ENCODE measurements at places on chromosomes 6 and 20.

- DNase-seq: no peak
- H3K27ac ChIP-seq: peak overlapping the region; percentile 87
- peaks cover 39% of the 10 kb centered on the region for H3K4me1 ChIP-seq
- peaks cover 5% of the 10 kb centered on the region for H3K36me3 ChIP-seq
These were observed 620 bp upstream of the DEK start for GRCh38 chr6:18264923-18265377.

DNA sequence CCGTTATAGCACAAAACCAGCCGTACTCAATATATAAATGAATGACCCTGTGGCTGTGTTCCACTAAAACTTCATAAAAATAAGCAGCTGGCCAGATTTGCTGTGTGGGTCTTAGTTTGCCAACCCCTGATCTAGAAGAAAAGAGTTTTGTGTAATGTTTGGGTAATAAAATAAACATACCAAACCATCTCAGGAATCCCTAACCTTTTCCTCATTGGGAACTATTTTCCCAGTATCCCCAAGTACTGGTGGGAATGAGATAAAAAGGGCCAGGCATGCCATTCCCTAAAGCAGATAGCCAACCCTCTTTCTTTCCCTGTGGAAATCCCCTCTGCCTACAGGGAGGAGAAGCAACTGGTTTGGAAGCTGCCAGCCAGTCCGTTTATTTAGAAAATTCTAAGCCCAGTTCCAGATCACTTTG, 169.1 kb upstream of the AKAP12 start:
- H3K27me3 ChIP-seq: no peaks in the 10 kb centered on the region
- H3K27ac ChIP-seq: no peak overlapping the region
- no peak for DNase-seq

DNA sequence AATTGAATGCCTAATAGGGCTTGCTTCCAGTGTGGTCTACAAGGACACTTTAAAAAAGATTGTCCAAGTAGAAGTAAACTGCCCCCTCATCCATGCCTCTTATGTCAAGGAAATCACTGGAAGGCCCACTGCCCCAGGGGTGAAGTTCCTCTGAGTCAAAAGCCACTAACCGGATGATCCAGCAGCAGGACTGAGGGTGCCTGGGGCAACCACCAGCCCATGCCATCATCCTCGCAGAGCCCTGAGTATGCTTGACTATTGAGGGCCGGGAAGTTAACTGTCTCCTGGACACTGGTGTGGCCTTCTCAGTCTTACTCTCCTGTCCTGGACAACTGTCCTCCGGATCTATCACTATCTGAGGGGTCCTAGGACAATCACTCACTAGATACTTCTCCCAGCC, 411.5 kb downstream of the TENT5A start:
- H3K4me1 ChIP-seq: no peaks in the 10 kb centered on the region
- no peaks in the 10 kb centered on the region for H3K27me3 ChIP-seq
- H3K27ac ChIP-seq: no peak overlapping the region
- no peak for DNase-seq
- no peaks in the 10 kb centered on the region for H3K36me3 ChIP-seq

DNA sequence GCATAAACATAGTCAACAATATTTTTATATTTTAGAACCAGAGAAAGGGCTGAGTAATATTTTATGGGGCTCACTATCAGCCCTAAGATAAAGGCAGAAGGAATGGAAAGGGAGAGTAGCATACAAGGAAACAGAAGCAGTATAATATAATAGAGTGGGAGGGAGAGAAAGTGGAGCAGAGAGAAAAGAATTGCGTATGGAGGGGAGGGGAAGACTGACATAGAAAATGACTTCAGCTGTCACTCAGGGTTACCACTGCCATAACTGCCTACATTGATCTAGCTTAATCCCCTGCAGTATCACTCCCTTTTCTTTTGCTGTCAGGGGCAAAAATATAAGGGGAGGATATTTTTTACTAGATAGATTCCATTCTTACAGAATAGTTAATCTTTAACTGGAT, 1133.5 kb upstream of the MAP3K7 start:
- H3K36me3 ChIP-seq: no peaks in the 10 kb centered on the region
- no peak overlapping the region for H3K27ac ChIP-seq
- peaks cover 3% of the 10 kb centered on the region for H3K4me1 ChIP-seq
- H3K4me3 ChIP-seq: no peak overlapping the region
- no peak for DNase-seq
- H3K27me3 ChIP-seq: no peaks in the 10 kb centered on the region

DNA sequence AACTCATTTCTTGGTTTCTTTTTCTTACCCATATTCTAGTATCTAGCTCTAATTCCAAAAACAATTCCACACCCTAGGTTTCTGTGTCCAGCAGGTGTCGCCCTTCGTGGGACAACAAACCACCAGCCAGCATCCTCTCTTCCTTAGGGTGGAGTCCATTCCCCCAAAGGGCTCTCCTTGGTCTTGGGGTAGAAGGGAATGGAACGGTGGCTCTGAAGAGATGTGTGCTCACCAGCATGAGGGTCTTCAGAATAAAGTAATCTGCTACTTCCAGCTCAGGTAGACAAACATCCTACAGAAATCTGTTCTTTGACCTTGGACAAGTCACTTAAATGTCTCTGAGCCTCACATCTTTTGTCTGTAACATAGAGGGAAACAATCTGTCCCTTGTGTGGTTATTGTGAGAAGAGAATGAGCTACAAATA, 7.2 kb downstream of the HLA-DMB start:
- no peaks in the 10 kb centered on the region for H3K36me3 ChIP-seq
- H3K4me1 ChIP-seq: no peaks in the 10 kb centered on the region
- DNase-seq: peak; percentile 45
- H3K27me3 ChIP-seq: peaks cover 81% of the 10 kb centered on the region
- H3K27ac ChIP-seq: no peak overlapping the region

GRCh38 chr20:61814726-61815125, 251.0 kb downstream of the TAF4 start:
- no peak overlapping the region for H3K27ac ChIP-seq
- H3K4me3 ChIP-seq: no peak overlapping the region
- H3K27me3 ChIP-seq: peaks cover 6% of the 10 kb centered on the region
- H3K36me3 ChIP-seq: no peaks in the 10 kb centered on the region
- DNase-seq: no peak

GRCh38 chr6:136077834-136078576, 172.1 kb downstream of the MTFR2 start:
- no peak for DNase-seq
- H3K27ac ChIP-seq: no peak overlapping the region

- DNase-seq: peak; percentile 43
- H3K27ac ChIP-seq: peak overlapping the region; percentile 99
- no peaks in the 10 kb centered on the region for H3K27me3 ChIP-seq
- peak overlapping the region; percentile 98 for H3K4me3 ChIP-seq
These were observed 1.0 kb upstream of the PCIF1 start for GRCh38 chr20:45933266-45934045.

DNA sequence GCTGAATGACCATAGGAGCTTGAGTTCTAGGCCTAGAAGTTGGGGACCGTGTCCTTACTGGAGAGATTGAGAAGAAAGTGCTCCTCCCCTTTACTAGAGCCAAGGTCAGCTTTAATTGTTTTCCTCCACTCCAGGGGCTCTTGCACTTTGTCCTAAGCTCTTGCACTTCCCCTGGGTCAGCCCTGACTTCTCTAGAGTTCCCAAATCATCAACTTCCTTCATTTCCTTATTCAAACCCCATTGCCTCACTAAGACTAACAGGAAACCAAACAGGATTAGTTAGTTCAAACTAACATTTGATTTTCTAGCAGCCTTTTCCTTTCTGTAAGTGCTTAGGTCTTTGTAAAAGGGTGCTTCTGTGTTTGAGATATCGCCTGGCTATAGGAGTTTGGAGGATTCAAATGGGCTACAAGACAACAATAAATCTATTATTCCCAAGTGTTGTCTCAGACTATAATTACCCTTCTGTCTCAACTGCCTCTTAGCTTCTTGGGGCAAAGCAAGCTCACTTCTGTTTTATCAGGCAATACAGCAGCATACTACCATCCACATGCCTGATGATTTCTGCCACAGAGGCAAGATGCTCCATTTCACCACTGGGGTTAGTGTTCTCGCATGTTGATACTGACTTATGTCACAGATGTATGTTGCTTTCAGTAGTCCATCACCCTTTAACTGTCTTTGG, 12.8 kb upstream of the DTNBP1 start:
- no peak overlapping the region for H3K4me3 ChIP-seq
- H3K4me1 ChIP-seq: peaks cover 7% of the 10 kb centered on the region
- no peak overlapping the region for H3K27ac ChIP-seq
- H3K36me3 ChIP-seq: no peaks in the 10 kb centered on the region

GRCh38 chr20:55269913-55270312, 735.4 kb downstream of the CBLN4 start:
- peaks cover 3% of the 10 kb centered on the region for H3K4me1 ChIP-seq
- no peak for DNase-seq
- no peaks in the 10 kb centered on the region for H3K36me3 ChIP-seq
- H3K27me3 ChIP-seq: peaks cover 10% of the 10 kb centered on the region

GRCh38 chr20:33606118-33606771, 55.9 kb upstream of the C20orf144 start:
- peaks cover 8% of the 10 kb centered on the region for H3K36me3 ChIP-seq
- no peak overlapping the region for H3K4me3 ChIP-seq
- peak overlapping the region; percentile 8 for H3K27ac ChIP-seq
- no peaks in the 10 kb centered on the region for H3K27me3 ChIP-seq
- no peak for DNase-seq

- H3K36me3 ChIP-seq: no peaks in the 10 kb centered on the region
- H3K4me3 ChIP-seq: no peak overlapping the region
- peaks cover 3% of the 10 kb centered on the region for H3K4me1 ChIP-seq
- H3K27me3 ChIP-seq: no peaks in the 10 kb centered on the region
- no peak for DNase-seq
- H3K27ac ChIP-seq: no peak overlapping the region
These were observed 256.1 kb upstream of the RUNX2 start for GRCh38 chr6:45072016-45072415.

GRCh38 chr6:6881438-6882225, 226.1 kb upstream of the RREB1 start:
- H3K4me1 ChIP-seq: peaks cover 5% of the 10 kb centered on the region
- H3K27me3 ChIP-seq: peaks cover 11% of the 10 kb centered on the region
- H3K4me3 ChIP-seq: no peak overlapping the region
- no peaks in the 10 kb centered on the region for H3K36me3 ChIP-seq
- H3K27ac ChIP-seq: no peak overlapping the region

GRCh38 chr20:60250251-60250650, 292.0 kb downstream of the CDH26 start:
- no peak overlapping the region for H3K4me3 ChIP-seq
- H3K4me1 ChIP-seq: no peaks in the 10 kb centered on the region
- DNase-seq: no peak
- H3K27ac ChIP-seq: no peak overlapping the region

GRCh38 chr6:20680697-20681165, 146.5 kb downstream of the CDKAL1 start:
- H3K27ac ChIP-seq: peak overlapping the region; percentile 9
- peaks cover 25% of the 10 kb centered on the region for H3K4me1 ChIP-seq
- DNase-seq: no peak
- H3K4me3 ChIP-seq: no peak overlapping the region
- H3K27me3 ChIP-seq: no peaks in the 10 kb centered on the region
- H3K36me3 ChIP-seq: peaks cover 8% of the 10 kb centered on the region

GRCh38 chr20:4787069-4787468, 65.4 kb downstream of the PRND start:
- H3K4me1 ChIP-seq: no peaks in the 10 kb centered on the region
- H3K27ac ChIP-seq: no peak overlapping the region
- H3K27me3 ChIP-seq: no peaks in the 10 kb centered on the region
- DNase-seq: no peak
- H3K36me3 ChIP-seq: peaks cover 8% of the 10 kb centered on the region
- no peak overlapping the region for H3K4me3 ChIP-seq

GRCh38 chr6:141833001-141833655, 299.6 kb upstream of the GJE1 start:
- no peak overlapping the region for H3K4me3 ChIP-seq
- H3K27ac ChIP-seq: no peak overlapping the region
- no peaks in the 10 kb centered on the region for H3K27me3 ChIP-seq
- DNase-seq: no peak
- H3K36me3 ChIP-seq: no peaks in the 10 kb centered on the region

- no peak overlapping the region for H3K4me3 ChIP-seq
- no peaks in the 10 kb centered on the region for H3K4me1 ChIP-seq
- H3K27me3 ChIP-seq: no peaks in the 10 kb centered on the region
These were observed 271.6 kb upstream of the PRND start for GRCh38 chr20:4449957-4450715.

DNA sequence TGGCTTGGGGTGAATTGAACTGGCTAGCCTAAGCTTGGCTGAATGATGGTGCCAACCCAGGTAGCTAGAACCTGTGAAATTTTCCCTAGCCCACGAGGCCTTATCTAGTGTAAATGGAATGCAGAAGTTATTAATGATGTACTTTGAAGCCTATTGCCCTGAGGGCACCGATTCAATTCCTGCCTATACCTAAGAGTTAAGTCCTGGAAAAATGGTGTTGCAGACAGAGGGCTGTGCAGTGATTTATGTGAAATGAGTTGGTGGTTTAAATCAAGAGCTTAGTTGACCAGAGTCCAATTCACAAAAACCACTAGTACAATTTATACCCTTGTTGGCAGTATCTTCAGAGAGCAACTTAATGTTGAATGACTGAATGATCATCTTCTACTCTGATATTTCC, 373.8 kb upstream of the JAG1 start:
- peaks cover 1% of the 10 kb centered on the region for H3K36me3 ChIP-seq
- H3K27me3 ChIP-seq: no peaks in the 10 kb centered on the region
- H3K27ac ChIP-seq: no peak overlapping the region
- peaks cover 4% of the 10 kb centered on the region for H3K4me1 ChIP-seq
- no peak for DNase-seq
- H3K4me3 ChIP-seq: no peak overlapping the region

DNA sequence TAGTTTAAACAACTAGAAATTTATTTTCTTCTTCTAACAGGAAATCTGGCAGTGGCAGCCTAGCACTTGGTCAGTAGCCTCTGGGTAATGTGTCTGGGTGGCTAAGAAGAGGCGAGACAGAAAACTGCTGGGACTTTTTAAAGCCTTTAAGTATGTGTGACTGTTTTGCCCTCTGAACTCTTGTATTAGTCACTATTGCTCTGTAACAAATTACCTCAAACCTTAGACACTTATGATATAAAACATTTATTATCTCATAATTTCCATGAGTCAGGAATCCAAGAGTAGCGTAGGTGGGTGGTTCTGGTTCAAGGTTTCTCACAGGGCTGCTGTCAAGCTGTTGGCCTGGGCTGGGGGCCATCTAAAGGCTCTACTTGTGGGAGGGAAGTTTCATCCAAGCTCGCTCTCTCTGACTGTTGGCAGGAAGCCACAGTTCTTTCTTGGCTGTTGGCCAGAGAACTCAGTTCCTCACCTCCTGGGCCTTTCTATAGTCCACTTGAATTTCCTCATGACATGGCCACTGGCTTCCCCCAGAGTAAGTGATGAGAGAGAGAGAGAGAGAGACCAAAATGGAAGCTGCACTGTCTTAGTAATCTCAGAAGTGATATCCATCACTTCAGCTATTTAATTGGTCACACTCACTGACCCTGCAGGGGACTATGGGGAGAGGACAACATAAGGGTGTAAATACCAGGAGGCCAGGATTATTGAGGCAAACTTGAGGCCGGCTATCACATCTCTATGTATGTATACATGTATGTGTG, 17.4 kb upstream of the TBC1D22B start:
- H3K36me3 ChIP-seq: no peaks in the 10 kb centered on the region
- no peak overlapping the region for H3K27ac ChIP-seq
- no peak overlapping the region for H3K4me3 ChIP-seq
- no peak for DNase-seq
- no peaks in the 10 kb centered on the region for H3K27me3 ChIP-seq

- DNase-seq: peak; percentile 16
- peaks cover 32% of the 10 kb centered on the region for H3K27me3 ChIP-seq
- peaks cover 8% of the 10 kb centered on the region for H3K4me1 ChIP-seq
These were observed at the start of gene DAAM2 for GRCh38 chr6:39791850-39792539. Gene DAAM2, plus strand, starts transcription at chr6:39792376. Its CDS starts 63,927 bp downstream, at chr6:39856303.

- H3K4me3 ChIP-seq: no peak overlapping the region
- no peak for DNase-seq
- peaks cover 2% of the 10 kb centered on the region for H3K4me1 ChIP-seq
- no peak overlapping the region for H3K27ac ChIP-seq
- H3K36me3 ChIP-seq: peaks cover 27% of the 10 kb centered on the region
- H3K27me3 ChIP-seq: no peaks in the 10 kb centered on the region
These were observed 31.5 kb downstream of the RPF2 start for GRCh38 chr6:111013144-111013915.

Measured in progenitor cell of endocrine pancreas (in vitro differentiated cells).